ENCODE measurements at places on chromosomes 7 and 10.
A peak's percentile ranks its signal among the peaks of the same experiment; 100 is the strongest.

DNA sequence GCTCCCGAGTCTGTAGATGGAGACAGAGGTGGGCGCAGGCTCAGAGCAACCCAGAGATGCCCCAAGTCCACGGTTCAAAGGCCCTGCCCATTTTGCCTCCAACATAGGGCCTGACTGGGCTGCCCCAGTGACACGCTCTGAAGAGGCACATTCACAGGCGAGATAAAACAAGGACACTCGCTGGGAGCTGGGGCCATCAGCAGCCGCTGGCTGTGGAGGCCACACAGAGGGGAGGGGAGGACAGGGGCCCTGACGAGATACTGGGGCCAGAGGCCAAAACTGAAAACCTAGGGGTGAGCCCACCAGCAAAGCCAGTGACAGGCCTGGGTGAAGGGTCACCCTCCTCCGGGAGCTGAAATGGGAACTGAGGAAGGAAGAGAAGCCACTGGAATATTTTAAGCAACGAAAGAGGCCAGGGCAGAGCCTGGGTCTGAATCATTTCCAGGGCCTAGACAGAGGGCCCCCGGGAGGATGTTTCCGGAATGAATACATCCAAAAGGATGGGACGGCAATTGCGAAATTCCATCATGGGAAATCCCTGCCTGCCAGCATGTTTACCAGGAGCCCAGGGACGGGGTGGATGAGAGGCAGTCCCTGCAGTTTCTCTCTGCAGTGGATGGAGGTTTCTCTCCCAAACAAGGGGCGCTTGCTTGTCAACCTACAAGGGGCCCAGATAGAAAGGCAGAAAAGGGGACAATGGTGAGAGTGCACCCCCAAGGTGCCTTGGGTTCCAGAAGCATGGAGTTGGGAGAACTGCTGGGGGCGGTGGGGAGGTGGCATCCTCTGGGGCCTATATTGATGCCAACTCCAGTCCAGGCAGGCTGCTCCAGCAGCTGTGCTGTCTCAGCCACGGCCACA is 29.0 kb upstream of the HSPA12A start:
- no peak for DNase-seq

DNA sequence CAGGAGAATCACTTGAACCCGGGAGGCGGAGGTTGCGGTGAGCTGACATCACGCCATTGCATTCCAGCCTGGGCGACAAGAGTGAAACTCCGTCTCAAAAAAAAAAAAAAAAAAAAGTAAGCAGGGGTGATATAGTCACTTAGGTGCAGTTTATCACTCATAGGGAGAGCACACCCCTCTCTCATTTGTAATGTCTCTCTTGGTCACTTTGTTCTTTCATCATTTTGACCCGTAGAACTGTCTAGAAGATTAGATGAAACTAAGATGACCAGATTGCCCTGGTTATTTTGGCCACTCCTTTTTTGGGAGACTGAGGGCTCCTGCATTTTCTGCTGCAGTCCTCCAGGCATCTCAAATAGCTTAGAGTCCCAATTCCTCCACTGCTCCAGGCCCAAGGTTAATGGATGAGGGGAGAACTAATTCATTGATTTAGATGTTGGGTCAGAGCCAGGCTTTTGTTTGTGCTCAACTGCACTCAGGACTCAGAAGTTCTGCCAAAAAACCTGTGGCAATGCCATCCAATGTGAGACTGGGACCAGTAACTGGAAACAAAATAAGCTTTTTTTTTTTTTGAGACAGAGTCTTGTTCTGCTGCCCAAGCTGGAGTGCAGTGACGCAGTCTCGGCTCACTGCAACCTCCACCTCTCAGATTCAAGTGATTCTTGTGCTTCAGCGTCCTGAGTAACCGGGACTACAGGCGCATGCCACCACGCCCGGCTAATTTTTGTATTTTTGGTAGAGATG is 50.0 kb upstream of the CAMK1D start:
- no peak for DNase-seq

DNA sequence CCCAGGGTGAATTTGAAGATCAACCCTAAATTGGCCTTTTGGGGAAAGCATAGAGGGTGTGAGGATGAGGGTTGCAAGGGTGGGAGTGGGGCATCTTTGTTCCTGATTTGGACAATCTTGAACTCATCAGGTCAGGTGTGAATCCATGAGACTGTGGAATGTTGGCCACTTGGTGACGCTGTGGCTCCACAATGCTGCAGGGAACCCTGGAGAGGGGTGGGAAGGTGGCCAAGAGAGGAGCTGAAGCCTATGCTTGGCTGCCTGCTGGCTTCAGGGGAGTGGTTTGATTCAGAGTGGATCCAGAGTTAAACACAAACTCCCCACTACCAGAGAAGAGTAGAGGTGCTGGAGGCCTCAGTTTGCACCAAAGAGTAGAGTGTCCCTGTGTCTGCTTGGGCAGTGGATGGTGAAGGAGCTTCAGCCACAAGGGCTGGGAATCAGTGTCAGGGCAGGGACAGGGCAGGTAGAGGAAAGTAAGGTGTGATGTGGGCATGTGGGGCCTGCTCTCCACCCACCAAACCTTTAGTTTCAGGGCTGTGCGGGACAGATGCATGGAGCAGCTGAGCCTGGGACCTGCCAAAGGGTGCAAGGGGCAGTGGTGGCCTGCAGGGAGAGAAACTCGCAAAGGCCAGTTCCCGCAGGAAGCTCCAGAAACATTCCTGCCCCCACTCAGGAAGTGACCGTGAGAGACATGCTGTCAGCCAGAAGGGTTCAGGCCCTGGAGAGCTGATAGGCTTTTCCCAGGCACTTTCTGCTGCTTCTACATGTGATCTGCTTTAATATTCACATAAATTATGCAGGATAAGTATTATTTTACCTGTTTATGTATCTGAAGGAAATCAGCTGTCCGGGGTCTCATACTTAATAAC is 81.0 kb upstream of the PRSS58 start:
- no peak for DNase-seq

DNA sequence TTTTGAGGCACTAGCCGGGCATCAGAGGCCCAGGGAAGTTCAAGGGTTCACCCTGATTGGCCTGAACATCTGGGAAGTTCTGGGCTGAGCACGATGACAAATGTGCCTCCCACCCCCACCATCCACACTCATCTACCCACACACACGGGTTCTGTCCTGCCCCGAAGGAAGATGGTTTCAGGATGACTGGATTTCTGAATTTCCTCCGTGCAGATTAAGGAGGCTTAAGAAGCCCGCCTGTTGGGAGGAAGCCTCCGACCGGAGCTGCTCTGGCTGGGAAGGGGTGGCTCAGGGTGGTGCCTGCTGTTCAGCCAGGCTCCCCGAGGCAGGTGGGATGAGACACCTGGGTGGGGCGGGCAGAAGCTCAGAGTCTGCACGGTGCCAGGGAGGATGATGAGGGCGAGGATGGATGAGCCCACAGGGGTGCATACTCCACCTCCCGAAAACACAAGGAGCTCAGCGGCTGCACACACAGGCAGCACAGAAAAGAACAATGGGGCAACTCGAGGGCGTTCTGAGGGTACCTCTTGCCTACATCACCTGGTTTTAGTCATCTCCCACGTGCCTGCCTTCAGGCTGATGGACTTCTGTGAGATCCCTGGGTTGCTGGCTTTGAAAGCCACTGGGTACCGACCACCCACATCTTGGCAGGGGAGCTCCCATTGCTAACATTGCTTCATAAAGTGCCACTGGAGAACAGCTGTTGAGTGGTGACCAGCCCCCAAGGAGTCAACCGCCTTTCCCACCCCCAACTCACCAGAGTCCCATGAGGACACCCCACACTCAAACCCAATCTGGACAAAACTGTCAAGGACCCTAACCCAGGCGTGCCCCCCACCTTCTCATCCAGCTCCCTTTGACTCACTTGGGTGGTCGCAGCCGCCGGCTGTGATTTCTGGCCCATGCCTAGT is 41.2 kb downstream of the CALML3 start:
- no peak for DNase-seq

GRCh38 chr10:126090911-126091728 is 194.8 kb downstream of the FANK1 start:
- DNase-seq: peak; percentile 44

DNA sequence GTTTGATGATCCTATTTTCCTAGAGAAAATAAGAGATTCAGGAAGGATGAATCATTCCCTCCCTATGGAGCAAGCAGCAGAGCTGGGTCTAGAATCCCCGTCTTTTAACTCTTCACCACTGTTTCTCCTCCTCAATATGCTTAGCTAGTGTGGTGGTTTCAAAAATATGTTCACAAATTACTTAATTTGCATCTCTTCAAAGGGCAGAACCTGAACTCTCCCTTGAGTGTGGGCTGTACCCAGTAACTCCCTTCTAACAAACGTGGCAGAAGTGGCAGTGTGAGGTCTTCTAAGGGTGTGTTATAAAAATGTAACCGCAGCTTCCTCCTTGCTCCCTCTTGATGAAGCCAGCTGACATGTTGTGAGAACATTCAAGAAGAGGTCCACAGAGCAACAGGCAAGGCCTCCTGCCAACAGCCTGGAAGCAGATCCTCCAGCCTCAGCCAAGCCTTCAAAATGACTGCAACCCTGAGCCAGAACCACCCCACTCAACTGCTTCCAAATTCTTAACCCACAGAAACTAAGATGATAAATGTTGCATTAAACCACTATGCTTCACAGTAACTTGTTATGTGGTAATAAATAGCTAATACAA is 36.6 kb downstream of the SRPK2 start:
- peak; percentile 97 for DNase-seq

- DNase-seq: no peak
Observed at GRCh38 chr7:128075242-128076095, 44.2 kb upstream of the LRRC4 start.

DNA sequence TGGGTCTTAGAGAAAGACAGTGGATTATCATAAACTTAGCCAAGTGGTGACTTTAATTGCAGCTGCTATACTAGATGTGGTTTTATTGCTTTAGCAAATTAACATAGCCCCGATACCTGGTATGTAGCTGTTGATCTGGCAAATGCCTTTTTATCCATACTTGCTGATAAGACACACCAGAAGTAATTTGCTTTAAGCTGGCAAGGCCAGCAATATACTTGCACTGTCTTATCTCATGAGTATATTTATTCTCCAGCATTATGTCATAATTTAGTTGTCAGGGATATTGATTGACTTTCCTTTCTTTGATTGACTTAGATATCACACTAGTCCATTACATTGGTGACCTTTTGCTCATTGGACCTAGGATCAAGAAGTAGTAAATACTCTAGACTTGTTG is 12.8 kb downstream of the TMEM229A start:
- no peak for DNase-seq

- DNase-seq: no peak
Observed at GRCh38 chr7:66859794-66860645, 61.0 kb upstream of the TMEM248 start.

- no peak for DNase-seq
Observed at GRCh38 chr10:4882704-4883078, 56.7 kb downstream of the AKR1E2 start.

GRCh38 chr7:105715528-105715927 is 134.2 kb upstream of the EFCAB10 start:
- no peak for DNase-seq

DNA sequence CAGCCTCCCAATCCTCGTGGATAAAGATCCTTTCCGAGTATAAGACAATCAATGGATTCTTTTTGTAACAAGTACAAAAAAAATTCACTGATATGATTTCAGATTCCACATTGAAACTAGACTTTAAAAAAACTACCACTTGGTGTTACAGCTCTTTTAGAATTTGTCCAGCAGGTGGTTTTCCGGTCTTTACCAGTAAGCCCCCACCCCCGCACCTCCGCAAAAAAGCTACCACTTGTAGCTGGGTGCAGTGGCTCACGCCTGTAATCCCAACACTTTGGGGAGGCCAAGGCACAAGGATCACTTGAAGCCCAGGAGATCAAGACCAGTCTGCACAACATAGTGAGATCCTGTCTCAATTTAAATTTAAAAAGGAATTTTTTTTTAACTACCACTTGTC is 19.8 kb downstream of the IGF2BP3 start:
- no peak for DNase-seq

DNA sequence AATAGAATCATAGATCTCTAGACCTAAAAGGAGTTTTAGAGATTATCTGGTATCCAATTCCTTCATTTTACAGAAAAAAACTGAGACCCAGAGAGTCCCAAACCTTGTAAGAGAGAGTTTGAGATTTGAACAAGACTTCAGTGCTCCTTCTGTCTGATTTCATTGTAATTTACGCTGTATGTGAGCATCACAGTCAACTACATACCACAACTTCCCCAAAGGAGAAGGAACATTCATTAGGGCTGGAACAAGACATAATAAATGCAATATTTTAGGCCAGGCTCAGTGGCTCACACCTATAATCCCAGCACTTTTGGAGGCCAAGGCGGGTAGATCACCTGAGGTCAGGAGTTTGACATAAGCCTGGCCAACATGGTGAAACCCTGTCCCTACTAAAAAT is 17.3 kb upstream of the PRKAR2B start:
- peak; percentile 55 for DNase-seq

DNA sequence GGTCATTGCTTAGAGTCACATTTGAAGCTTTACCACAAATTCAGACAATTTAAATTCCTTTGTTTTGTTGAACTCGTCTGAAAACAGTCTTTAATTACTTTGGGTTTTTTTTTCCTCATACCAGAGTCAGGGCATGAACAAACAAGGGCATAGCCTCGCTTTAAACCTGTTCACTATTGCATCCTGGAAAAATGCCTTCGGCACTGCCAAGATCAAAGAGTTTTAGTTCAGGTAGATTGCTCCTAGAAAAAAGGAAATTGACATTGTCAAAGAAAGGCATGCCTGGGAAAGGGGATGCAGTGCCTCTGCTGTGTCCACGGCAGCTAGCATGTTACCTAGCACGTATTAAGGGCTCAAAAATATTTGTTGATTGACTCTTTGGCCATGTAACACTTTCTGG is 235.1 kb downstream of the ARHGAP21 start:
- DNase-seq: no peak

DNA sequence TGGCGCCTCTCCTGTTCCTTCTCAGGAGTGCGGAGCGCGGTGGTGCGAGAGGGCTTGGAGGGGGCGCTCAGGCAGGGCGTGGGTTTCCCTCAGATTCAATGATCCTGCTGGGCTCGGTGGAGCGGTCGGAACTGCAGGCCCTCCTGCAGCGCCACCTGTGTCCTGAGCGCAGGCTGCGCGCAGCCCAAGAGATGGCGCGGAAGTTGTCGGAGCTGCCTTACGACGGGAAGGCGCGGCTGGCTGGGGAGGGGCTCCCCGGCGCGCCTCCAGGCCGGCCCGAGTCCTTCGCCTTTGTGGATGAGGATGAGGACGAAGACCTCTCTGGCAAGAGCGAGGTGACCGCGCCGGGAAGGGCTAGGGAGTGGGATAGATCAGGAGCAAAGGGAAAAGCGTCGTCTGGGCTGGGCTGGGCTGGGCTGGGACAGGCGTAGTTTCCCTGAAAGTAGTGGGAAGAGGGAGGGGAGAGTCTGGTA is 17.0 kb downstream of the FAM131B start:
- peak; percentile 80 for DNase-seq

GRCh38 chr10:5720182-5720581 is 35.5 kb downstream of the TASOR2 start:
- DNase-seq: no peak

GRCh38 chr10:119139464-119140067 is 25.9 kb downstream of the SFXN4 start:
- DNase-seq: peak; percentile 81

GRCh38 chr10:89888321-89889070 is 187.1 kb downstream of the KIF20B start:
- DNase-seq: peak; percentile 38

- peak; percentile 83 for DNase-seq
Observed at GRCh38 chr10:97713339-97713825, at the start of gene MARVELD1. Gene MARVELD1 (plus strand): TSS chr10:97713730. CDS start chr10:97713877, 147 bp downstream.

All from hematopoietic multipotent progenitor cell treated with erythropoietin and hydrocortisone succinate and interleukin-3 and kit ligand, for 4 days (in vitro differentiated cells).